ENCODE measurements at places on chromosomes 4 and X.
A peak's percentile ranks its signal among the peaks of the same experiment; 100 is the strongest.

DNA sequence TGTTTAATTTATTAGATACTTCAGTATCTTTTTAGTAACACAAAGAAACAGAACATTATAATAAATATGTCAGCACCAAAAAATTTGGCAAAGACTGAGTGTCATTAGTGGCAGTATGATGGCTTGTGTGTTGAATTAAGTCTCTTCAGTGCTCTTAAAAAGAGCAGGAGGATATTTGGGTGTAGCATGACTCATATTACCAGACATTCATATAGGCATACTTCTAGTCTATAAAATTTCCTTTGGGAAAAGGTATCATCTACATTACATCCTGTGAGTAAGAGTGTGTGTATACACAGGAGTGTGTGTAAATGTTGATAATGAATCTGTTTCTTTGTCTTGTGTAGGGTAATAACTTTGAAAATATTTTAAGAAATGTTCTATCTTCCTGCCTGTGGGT lies 135.7 kb downstream of the CNKSR2 start:
- no peak for DNase-seq

DNA sequence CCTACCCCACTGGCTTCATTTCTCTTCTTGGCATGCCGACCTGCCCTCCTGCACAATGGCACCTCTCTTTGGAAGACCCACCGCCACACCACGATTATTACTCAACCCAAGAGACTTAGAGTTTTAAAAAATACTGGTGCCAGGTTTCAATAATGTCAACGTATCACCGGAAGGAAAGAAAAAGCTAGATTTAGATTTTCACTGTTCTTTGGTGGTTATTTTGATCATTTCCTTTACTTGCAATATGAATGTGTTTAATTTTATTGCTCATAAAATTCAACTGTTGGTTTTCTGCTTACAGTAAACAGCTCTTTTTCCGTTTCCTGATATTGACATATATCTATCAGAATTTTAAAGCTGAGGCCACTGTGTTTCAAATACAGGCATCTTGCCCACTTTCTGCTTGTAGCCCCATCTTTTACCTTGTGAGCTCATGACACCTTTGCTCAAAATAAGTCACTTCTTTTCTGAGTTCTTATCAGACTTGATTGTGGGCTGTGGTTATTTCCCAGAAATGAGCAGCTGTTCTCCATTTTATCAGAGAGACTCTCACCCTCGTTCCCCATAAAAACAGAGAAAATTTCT lies 439.1 kb downstream of the INPP4B start:
- DNase-seq = no peak

DNA sequence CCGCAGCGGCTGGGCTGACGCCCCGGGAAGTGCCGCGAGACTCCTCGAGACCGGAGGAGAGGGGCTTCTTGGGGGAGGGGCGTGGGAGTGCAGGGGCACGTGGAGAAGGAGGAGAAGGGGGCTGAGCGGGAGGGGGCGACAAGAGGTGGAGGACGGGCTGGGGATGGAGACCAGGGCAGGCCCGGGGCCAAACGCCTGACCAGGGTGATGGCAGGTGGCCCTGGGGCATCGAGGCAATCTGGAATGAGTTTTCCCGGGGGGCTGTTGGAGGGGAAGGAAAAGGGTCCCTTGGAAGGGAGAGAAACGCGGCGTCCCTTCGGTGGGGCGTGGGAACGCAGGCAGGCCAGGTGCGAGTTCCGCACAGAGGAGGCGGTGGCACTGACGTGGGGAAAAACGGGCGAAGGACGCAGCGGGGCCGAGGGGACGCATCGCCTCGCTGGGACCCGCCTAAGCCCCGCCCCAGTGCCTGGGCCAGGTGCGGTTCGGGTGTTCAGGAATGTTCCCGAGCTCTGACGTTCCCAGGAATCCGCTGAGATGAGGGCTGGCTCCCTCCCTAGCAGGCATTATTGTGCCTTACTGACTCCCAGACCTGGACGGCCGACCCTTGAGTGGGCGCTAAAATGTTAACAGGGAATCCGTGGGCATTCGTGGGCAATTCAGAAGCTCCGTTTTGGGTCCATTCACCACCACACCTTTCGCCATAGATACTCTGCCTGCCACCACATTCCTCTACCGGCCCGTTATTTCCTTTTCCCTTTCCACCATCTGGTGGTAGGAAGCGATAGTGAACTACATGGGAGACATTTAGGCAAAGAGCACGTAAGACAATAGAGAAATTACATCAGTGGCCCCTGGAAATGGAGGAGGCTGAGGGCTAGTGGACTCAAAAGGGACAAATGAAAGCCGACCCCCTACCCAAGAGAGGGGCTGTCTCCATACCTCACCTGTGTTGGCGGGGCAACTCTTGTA lies 795 bp upstream of the SH3KBP1 start:
- DNase-seq = peak; percentile 36

DNA sequence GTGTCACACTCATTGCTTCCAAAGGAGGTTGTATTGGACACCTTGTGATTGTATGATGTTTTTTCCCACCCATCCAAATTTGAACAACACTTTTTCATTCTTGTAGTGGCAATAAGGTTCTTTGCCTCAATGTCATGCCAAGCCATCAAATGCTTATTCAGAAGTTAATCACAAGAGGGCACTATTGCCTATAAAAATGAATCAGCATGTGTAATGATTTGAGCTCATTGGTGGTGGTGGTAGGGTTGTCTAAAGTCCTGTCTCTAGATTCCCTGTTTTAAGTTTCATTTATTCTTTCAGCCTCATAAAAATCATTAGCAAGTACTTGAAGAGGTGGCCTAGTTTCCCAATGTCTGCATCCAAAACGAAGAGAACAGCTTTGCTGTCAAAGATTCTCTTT lies 37.0 kb downstream of the IRS4 start:
- DNase-seq = peak; percentile 12

DNA sequence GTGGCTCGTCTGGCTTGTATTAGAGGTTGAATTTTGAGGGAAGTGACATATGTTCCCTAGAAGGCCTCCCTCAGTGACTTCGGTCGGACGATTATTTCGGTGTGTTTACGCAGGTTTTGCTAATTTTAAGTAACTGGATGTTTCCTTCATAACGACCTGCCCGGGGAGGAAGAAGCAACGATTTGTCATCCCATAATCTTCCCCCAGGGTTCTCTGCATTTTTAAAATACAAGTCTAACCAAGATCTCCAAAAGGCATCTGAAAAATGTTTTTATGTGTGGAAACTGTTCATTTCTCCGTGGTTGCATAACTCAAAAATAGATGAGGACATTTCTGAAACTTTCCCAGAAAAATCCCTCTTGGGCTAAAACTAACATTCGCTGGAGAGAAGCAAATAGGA lies 195.4 kb downstream of the SHOX start:
- no peak for DNase-seq

- DNase-seq = no peak
These were observed 28.1 kb upstream of the RASGEF1B start for GRCh38 chr4:81499840-81500239.

GRCh38 chrX:49260221-49260985 lies 4.1 kb downstream of the FOXP3 start:
- DNase-seq = no peak

DNA sequence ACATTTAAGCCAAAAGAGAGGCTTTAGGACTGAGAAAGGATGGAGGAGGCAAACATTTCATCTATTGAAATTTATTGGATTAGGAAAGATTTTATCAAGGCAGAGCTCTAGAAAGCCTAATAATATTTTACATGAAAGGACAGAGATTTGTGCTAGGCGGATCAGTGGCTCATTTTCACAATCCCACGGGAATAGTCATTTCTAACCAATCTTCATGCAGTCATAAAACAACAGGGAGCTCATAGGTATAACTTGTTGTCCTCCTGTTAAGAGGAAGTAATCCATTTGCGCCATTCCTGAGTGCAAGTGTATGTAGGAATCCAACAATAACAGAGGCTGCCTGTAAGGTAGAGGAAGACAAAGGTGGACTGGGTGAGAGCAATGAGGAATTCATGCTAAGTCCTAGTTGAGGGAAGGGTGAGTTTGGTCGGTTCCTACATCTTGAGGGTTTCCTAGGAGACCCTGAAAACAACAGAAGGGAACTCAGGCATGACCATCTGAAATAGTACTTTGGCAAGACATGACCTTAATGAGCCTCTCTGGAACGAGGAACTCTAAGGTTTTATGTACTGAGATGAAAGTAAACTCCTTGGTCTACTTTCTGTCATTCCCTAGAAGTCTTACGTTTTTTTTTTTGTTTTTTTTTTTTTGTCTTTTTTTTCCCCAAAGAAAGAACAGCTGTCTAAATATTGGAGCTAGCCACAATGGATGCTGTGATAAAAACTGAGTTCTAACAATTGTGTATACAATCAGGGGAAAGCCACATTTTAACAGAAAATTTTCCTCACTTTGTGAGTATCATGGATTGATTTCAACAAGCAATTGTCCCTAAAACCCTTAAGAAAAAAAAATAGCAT lies 89.7 kb downstream of the GEMIN8 start:
- DNase-seq = no peak

DNA sequence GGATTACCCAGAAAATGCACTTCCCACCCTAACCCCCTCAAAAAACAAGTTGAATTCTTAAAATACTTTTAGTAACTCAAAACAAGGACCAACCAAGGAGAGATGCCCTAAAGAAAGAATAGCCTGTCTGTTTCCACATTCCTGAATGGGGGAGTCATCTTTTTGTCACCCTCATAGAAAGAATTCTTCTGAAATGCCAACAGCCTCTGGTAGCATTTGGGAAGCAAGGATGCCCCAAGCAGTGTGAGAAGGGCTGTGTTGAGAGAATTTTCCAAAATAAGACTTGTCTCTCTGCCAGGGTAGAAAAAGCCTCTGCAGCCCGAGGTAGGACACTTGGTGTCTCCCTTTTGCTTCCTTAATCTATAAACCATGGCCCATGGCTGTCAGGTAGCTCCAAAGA lies 173.1 kb upstream of the VCX3A start:
- DNase-seq = no peak

- no peak for DNase-seq
These were observed 593 bp downstream of the ELF4 start for GRCh38 chrX:130109429-130110378.

- no peak for DNase-seq
These were observed 666.4 kb upstream of the CPEB2 start for GRCh38 chr4:14335872-14336271.

GRCh38 chrX:11759172-11759460 lies 1.1 kb downstream of the MSL3 start:
- DNase-seq = no peak

- no peak for DNase-seq
These were observed 99.0 kb upstream of the TRPC3 start for GRCh38 chr4:122050841-122051240.

DNA sequence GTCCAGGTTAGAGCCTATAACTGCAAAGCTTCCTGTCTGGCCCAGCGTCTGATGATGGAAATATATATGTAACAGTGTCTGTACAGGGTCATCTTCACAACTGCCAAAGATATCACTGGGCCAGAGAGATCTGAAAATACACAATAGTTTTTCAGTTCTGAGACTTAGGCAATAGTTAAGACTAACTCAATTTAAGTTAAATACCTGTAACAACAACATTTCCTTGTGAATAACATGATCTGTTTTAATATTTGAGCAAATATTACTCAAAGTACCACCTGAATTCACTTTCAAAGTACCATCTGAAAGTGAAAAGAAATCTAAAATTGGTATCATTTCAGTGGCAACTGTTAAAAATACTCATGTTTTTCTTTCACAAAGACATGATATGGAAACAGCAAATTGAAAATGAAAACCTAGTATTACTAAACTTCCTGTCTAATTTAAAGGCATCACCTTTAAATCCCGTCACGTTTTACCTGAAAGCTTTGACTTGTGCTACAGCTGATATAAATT lies 9.6 kb downstream of the ZAR1 start:
- DNase-seq = no peak

- DNase-seq = no peak
These were observed 39.5 kb downstream of the EFNB1 start for GRCh38 chrX:68868316-68868715.

GRCh38 chr4:102675141-102675540 lies 85.6 kb downstream of the MANBA start:
- no peak for DNase-seq

- no peak for DNase-seq
These were observed 140.2 kb upstream of the TBL1X start for GRCh38 chrX:9324676-9325075.

DNA sequence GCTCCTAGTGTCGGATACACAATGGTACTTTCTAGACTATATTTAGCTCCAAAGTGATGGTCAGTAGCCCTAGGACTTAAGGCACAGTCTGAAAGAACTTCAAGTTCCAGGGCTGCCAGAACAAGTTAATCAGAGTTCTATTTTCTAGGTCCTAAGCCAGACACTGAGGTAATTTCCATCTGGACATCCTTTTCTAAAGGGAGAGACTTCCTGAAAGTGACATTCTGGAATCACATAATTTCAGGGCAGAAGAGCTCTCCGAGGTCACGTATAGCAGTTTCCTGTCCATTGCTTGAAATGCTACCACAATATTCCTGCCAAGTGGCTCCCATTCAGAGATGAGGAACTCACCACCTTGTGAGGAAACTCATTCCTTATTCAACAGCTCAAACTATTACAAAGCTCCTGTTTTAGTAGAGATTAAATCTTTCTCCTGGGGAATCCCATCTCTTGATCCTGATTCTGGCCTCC lies 117.9 kb downstream of the COL25A1 start:
- DNase-seq = no peak

DNA sequence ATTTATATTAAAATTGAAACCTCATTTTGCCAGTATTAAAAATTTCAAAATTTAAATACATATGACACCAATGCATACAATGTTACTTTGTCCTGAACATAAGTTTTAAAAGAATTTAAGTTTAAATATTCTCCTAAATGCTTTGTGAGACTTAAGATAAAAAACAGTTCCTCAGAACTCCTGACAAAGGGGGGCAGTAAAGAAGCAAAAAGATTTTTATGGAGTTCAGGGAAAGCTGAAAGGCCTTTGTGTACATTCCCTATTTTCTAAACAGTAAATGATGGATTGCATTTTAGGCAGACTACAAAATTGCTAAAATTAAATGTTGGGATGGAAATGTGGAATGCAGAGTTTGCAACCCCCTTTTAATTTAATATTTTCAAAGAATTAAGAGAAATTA lies 81.7 kb downstream of the SNCA start:
- DNase-seq = no peak

DNA sequence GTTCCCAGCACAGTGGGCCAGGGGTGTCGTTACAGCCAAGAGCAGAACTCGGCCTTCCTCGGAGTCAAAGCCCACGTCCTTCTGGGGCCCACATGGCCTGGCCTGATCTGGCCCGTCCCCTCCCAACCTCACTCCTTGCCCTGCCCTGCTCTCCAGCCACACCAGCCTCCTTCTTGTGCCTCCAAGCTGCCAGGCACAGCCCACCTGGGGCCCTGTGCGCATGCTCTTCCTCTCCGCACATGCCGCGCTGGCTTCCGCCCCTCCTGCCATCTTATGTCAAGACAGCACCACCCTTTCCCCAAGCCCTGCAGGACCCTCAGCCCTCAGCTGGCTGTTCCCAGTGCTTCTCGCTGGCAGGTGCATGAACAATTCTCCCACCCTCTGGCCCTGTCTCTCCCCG lies 6.8 kb downstream of the HAUS7 start:
- no peak for DNase-seq
